ENCODE measurements at places on chromosomes 16 and 17.

DNA sequence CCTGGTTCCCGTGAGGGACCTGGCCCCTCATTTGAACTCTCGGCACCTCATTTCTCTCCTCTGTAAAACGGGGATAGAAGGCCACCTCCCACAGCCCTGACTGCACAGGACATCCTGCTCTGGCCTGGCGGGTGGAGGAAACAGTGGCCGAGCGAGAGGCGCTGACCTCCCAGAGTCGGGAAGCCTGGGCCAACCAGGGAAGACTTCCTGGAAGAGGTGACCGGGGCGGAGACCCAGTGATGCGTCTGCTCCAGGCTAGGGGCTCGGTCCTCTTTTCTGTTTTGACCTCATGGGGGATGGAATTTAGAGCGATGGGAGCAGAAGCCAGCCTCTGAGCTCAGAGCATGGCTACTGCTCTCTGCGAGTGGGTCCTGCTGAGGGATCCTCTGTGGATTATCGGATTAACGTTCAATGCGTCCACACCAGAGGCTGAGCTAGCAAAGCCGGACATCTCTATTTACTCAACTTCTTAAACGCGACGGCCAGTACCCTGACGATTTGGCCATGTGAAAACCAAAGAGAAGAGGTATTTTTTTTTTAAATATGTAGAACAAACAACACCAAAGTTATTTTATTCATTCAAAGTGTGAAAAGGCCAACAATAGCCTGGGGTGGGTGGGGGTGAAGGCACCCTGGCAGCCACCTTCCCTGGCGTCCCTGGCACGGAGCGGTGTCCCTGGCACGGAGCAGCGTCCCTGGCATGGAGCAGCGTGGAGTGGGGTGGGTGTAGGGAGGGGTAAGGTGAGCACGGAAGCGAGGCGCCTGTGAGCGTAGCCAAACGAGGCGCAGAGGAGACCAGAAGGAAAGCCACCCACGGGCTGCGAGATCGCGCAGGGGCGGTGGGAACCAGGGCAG, 9.2 kb upstream of the MSLN start:
- DNase-seq = no peak

GRCh38 chr17:57091186-57091618, 6.2 kb downstream of the AKAP1 start:
- DNase-seq = peak; percentile 57

DNA sequence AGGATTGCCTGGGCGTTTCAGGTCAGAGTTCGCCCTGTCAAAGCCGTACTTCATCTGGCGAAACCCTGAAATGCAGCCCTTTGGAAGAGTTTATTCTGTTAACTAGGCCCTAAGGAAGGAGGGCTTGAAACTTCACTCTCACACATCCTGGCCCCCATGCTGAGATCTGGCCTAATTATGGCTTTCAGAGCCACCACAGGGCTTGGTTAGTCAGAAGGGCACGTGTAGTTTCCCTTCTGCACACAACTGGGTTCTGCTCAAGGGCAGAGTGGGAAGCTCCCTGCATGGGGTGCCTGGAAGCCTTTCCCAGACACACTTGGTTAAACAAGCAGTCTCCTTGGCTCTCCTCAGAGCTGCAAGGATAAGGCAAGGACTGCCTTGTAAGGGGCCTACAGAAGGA, 397.3 kb downstream of the SHISA9 start:
- no peak for DNase-seq

DNA sequence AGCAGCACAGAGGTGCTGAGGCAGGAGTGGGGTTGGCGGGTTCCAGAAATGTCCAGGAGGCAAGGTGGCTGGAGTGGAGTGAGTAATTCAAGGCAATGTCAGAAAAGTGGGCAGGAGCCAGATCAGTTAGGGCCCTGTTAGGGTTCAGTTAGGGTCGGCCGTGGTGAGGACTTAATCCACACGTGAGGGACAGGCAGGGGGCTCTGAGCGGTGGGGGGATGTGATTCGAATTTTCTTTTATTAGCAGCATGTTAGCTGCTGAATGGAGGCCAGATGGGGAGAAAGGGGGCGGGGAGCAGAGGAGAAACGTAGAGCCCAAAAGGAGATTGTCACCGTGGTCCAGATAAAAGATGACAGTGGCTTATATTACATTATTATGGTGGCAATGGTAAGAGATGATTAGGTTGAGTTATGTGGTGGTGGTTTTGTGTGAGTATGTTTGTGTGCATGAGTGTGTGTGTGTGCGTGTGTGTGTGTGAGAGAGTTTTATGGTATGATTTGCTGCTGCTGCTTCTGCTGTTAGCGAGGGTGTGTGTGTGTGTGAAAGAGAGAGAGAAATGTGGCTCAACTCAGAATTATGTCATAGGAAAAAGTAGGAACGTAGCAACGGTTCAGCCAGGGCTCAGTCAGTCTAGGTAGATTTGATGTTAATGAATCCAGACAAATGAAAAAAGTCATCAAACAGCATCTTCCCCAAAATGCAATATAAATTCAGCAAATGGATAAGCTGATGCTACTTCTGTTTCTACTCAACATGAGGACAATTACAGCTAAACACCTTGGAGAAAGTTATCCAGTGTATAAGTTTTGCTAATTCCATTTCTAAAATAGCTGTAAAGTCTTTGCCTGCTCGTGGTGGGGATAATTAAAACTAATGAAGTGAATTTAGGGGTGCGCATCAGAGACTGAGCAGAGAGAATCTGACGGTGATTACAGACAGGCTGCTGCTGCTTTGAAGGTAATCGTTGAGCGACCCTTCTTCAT, 390.6 kb downstream of the HAPSTR1 start:
- no peak for DNase-seq

GRCh38 chr17:57117798-57118197, 32.8 kb downstream of the AKAP1 start:
- DNase-seq = no peak

GRCh38 chr16:84678541-84678940, 21.3 kb upstream of the USP10 start:
- no peak for DNase-seq

DNA sequence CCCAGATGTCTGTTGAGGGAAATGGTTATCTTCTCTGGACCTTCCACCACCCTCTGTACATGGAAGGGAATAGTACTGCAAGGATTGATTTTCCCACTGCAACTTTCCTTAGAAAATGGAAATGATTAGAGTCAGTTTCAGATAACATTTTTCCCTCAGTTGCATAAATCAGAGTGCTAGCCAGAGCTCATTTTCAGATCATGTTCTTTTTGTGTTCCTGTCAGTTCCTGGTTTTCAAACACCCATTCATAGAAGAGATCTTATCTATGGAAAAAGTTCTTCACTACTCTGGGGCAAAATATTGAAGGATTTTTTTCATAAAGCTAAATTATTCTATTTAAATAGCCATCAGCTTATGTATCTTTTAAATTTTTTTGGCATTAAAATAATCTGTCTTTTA, 11.7 kb upstream of the COX10 start:
- DNase-seq = no peak

DNA sequence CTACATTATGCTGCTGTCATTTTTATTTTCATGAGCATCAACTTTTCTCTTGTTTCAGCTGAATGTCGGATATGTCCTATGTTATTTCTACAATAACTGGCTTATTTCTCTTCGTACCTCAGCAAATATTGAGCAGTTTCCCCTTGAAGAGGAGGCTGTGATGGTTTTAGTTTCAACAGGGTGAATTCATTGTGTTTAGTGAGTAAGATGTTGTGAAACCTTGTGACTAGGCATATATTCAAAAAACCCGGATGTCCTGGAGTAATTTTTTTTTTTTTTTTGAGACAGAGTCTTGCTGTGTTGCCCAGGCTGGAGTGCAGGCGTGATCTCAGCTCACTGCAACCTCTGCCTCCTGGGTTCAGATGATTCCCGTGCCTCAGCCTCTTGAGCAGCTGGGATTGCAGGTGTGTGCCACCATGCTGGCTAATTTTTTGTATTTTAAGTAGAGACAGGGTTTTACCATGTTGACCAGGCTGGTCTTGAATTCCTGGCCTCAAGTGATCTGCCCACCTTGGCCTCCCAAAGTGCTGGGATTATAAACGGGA, 11.1 kb downstream of the CPD start:
- no peak for DNase-seq

- peak; percentile 64 for DNase-seq
Measured at GRCh38 chr17:19867079-19867328, 732 bp downstream of the ULK2 start.

GRCh38 chr17:42833767-42834422, 698 bp downstream of the PSME3 start:
- DNase-seq = no peak

DNA sequence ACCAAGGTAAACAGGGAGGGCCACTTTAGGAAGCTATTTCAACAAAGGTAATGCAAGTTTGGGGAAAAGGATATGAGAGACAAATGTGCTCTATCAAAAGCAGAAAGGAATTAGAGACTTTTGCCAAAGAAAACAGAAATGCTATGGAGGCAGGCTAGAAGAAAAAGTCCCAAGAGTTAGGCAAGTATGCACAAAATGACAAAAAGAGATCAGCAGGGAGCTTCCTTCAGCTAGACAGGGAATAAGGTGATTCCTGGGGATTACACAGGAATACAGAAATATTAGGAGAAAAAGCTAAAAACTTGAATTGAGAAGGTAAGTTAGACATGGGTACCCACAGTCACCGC, 2.4 kb downstream of the FXR2 start:
- no peak for DNase-seq

GRCh38 chr16:67915831-67916723, 15.6 kb downstream of the CTRL start:
- no peak for DNase-seq

- DNase-seq = no peak
Measured at GRCh38 chr17:12743046-12743445, 46.3 kb upstream of the ARHGAP44 start.

- DNase-seq = no peak
Measured at GRCh38 chr16:30031477-30031918, 427 bp upstream of the TLCD3B start.

DNA sequence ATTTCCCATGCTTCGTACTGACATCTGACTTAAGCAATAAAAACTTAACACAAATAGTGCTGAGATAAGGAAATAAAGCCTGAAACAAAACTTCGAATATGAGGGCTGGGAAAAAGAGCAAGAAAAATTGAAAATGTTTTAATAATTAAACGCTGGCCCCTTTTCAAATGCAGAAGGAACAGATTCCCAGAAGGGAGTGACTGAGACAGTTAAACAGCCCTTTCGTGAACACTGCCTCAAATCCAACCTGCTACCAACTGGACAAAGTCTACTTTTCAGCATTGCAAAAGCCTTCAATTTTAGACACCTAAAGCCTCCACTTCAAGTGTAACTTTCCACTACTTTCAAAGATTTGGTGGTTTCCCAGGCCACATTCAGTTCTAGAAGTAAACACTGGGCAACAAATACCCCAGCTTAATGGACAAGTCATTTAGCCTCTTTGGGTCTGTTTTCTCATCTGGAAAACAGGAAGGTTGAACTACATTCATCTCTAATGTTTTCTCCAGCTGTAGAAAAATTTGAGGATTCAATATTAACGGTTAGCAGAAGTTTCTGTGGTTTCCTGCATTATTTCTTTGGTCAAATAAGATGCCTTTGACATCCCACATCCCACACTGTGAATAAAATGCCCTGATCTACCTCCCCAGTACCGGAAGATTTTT, 11.8 kb downstream of the RFFL start:
- DNase-seq = no peak

- DNase-seq = no peak
Measured at GRCh38 chr17:75478508-75478907, 22.1 kb downstream of the TMEM94 start.

- peak; percentile 48 for DNase-seq
Measured at GRCh38 chr17:63431939-63432804, 13.9 kb downstream of the CYB561 start.

DNA sequence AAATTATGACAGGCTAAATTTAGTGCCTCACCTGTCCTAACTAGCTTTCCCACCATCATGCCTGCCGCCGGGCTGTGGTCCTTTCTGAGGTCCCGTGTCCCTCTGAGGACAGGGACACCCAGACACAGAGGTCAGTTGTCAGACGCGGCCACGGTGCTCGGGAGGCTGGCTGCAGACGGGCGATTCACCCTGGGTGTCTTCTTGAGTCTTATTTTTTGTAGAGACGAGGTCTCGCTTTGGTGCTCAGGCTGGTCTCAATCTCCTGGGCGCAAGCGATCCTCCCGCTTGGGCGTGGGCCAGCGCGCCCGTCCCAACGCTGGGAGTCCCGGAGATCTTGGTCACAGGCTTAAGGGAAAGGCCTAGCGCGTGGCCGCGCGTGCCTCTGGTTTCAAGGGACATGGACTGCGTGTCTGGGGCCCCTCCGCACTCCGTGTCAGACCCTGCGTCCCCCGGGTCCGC, 797 bp upstream of the RAB11FIP3 start:
- peak; percentile 27 for DNase-seq

- DNase-seq = no peak
Measured at GRCh38 chr17:51029142-51029541, 91.5 kb downstream of the SPAG9 start.
